ENCODE measurements at places on chromosomes 3 and 15. TPM values are rescaled to one million over a fixed set of nuclear protein-coding genes. Genes with fewer than 3 reads are reported as not detected.

DNA sequence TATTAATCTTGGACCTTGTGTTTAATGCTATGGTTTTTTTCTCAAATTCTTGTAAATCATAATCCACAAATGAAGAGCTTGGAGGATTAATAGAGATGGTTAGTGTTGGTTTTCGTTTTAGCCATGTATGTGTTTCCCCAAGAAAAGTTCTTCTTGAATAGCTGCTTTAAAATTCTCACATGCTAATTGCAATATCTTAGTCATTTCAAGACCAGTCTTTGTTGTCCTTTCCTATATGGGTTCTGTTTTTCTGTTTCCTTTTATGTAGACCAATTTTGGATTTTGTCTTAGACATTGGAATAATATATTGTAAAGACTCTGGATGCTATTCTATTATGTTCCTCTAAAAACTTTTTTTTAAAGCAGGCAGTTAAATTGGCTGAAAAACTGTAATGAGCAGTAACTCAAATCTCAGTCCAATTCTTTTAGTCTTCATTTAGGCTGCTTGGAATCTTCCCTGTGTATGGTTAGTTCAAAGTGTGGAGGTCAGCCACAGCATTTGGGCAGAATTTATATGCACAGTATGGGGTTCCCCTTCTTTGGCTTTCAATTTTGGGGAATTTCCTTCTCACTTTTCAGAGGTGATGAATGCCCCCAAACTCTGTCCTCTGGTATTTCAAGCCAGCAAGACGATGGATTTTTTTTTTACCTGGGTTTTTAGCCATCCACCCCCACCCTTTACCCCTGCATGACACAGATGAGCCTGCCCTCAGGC, 39.1 kb upstream of the DNAJC13 start:
- H3K4me1 ChIP-seq = no peaks in the 10 kb centered on the region
- H3K27ac ChIP-seq = no peak overlapping the region
- DNase-seq = no peak

- H3K4me3 ChIP-seq = no peak overlapping the region
- no peaks in the 10 kb centered on the region for H3K27me3 ChIP-seq
- H3K27ac ChIP-seq = no peak overlapping the region
- no peak for DNase-seq
Observed at GRCh38 chr15:22944651-22945050, 35.5 kb downstream of the CYFIP1 start.

Gene LCMT2
- polyA plus RNA-seq = 6.3 TPM

Gene IL17RB
- 14.1 TPM for polyA plus RNA-seq

Gene CYP8B1
- polyA plus RNA-seq = 2.2 TPM

Data from hepatocyte (in vitro differentiated cells).